ENCODE measurements at places on chromosomes 12 and 14.

GRCh38 chr12:84920331-84920730 is 7.7 kb upstream of the SLC6A15 start:
- no peak for DNase-seq

DNA sequence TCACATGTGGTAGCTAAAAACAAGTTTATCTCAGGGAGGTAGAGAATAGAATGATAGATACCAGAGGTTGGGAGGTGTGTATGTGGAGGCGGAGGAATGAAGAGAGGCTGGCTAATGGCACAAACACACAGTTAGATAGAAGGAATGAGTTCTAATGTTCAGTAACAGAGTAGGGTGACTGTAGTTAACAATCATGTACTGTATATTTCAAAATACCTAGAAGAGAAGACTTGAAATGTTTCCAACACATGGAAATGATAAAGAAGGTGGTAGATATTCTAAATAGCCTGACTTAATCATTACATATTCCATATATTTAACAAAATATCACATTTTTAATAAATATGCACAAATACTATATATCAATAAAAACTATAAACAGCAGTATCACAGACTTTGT is 8.9 kb upstream of the IFNG-AS1 start:
- no peak for DNase-seq

- no peak for DNase-seq
Observed at GRCh38 chr12:92389466-92389865, 243.8 kb upstream of the BTG1 start.

- DNase-seq, result peak; percentile 56
Observed at GRCh38 chr12:49296836-49297694, 2.1 kb downstream of the PRPH start.

DNA sequence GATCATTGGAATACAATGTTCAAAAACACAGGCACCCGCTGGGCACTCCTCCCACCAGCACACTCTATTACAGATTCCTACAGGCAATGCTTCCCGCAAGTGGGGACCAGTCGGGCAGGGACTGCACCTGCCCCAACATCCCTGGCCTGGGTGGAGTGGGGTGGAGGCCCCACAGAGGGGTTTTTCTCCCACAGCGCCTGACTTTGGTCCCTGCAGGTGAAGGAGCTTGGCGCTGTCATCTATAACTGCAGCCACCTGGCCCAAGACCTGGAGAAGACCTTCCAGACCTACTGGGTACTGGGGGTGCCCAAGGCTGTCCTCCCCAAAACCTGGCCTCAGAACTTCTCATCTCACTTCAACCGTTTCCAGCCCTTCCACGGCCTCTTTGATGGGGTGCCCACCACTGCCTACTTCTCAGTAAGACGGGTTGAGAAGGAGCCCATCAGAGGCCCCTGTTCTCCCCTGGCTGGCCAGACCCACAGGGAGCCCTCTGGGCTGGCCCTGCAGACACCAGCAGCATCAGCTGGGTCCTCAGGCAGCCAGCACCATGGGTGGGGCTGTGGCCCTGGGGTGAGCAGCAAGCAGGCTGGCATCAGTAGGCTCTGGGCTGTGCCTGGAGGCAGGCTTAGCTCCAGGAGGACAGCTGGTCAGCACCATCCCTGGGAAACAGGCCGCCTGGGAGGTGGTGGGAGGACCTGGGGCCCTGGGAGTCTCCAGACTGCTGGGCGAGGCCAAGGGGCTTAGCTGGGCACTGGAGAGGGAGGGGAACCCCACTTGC is 6.0 kb downstream of the PLD4 start:
- no peak for DNase-seq

DNA sequence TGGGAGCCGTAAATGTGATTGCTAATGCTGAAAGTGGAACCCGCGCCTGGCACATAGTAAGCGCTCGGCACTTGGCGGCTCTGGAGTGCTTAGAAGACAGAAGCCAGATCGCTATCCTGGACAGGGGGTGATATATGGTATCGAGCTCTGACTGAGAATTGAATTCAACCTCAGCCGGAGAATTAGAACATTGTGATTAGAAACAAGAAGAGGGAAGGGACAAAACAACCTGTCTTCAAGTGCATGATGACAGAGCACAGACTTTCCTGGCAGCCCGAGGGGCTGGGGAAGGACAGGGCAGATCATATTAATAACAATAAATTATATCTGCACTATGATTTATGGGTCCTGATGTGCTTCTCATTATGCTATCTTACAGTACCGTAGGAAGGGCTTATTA is 66.9 kb upstream of the TBX3 start:
- DNase-seq, result no peak

- no peak for DNase-seq
Observed at GRCh38 chr14:99590746-99591555, 13.1 kb downstream of the CCDC85C start.
